ENCODE measurements at places on chromosomes 5 and 9.

GRCh38 chr9:81372628-81373191, 316.6 kb downstream of the TLE1 start:
- DNase-seq: no peak

DNA sequence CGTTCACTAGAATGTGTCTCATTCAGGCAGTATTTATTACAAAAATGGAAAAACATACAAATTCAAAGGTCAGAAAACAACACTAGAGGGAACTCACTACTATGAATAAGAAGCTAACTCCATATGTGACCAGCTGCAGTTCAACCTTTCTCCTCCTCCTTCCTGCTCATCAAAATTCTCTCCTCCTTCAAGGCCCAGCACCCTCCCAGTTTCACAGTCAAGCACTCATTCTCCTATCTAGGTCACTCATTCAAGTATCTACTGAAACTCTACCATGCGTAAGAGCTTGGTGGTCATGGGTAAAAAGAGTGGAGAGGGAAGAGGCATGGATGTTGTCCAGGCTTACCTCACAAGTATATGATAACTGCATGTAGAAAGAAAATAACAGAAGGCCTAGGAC, 27.7 kb downstream of the ECPAS start:
- no peak for DNase-seq

DNA sequence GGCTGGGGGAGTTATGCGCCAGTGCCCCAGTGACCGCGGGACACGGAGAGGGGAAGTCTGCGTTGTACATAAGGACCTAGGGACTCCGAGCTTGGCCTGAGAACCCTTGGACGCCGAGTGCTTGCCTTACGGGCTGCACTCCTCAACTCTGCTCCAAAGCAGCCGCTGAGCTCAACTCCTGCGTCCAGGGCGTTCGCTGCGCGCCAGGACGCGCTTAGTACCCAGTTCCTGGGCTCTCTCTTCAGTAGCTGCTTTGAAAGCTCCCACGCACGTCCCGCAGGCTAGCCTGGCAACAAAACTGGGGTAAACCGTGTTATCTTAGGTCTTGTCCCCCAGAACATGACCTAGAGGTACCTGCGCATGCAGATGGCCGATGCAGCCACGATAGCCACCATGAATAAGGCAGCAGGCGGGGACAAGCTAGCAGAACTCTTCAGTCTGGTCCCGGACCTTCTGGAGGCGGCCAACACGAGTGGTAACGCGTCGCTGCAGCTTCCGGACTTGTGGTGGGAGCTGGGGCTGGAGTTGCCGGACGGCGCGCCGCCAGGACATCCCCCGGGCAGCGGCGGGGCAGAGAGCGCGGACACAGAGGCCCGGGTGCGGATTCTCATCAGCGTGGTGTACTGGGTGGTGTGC, at the start of gene RXFP3:
Gene RXFP3, plus strand, starts transcription at position 6 of the 636 bp plus-strand sequence. Its CDS starts 355 bp downstream, at position 361.
- no peak for DNase-seq

GRCh38 chr5:158559643-158560042, 540.1 kb downstream of the EBF1 start:
- DNase-seq: no peak

- DNase-seq: no peak
Observed at GRCh38 chr9:98879963-98880310, 63.8 kb upstream of the COL15A1 start.

GRCh38 chr9:127919253-127919815, 2.5 kb upstream of the ST6GALNAC4 start:
- DNase-seq: no peak

- DNase-seq: no peak
Observed at GRCh38 chr5:33925278-33925677, 10.9 kb upstream of the RXFP3 start.

DNA sequence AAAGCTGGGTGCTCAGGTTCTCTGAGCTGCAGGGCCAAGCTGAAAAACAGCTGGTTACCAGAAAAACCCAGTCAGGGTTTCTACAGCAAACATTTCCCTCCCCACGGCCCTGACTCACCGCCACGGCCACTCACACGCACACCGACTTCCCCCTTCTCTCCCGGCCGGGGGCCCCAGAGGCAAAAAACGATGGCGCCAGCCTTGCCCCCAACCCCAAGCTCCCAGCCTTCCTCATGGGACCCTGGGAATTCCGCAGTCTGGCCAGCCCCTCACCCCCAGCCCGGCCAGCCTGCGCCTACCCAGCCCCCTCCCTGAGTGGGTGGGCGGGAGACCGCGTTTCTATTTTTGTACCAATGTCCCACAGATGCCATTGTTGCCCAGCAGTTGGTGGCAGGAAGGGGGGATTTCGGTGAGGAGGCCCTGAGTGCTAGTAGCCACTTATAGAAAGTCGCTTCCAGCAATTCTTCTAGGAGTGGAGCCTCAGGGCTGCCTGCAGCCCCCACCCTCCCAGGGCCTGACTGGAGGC, 18.4 kb downstream of the ENG start:
- no peak for DNase-seq

DNA sequence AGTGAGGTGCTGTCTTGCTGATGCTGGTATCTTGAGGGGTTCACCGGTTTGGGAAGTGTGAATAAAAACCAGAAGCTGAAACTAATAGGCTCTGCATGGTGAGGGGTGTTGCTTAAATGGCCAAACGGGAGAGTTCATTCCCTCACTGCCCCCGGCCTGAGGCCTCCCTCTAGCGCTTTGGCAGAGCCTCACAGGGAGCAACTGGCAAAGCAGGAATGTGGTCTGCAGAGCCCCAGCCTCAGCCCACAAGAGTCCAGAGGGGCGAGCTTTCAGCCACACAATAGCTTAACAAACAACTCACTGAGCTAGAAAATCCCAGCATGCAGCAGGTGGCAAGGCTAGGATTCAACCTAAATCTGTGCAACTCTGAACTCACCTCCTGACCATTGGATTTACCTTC, 234.8 kb downstream of the MED10 start:
- DNase-seq: no peak

- DNase-seq: no peak
Observed at GRCh38 chr9:128419061-128419925, 1.4 kb upstream of the CERCAM start.

DNA sequence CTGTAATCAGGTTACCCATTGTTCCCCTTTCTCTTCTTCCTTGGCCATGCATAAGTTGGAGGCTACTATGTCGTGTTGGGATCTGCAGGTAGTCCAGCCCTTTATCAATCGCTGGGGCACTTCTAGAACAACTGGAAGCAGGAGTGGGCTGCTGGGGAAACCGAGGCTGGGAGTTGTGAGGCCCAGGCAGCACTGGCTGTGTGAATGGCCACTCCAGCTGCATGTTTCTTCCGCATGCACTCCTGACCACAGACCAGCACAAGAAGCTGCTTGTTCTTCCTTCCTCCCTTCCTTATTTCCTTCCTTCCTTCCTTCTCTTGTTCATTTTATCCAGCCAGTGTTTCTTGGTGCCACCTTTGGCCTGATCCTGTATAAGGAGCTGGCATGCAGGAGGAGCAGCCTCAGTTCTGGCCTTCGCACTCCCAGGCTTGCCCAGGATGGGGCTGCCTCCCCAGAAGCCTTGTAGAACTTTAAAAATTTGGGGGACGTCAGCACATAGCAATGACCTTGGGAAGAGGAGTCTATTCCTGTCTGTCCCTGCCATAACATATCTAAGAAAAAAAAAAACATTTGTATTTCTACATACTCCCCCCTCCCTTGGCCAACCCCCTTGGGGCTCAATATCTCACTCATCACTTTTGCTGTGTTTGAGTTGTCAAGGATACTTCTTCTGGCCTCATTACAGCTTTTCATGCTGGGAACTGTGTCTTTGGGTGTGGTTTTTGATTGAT, 20.8 kb upstream of the CXCL14 start:
- no peak for DNase-seq

- no peak for DNase-seq
Observed at GRCh38 chr9:70880535-70880934, 240.9 kb downstream of the TRPM3 start.

- DNase-seq: no peak
Observed at GRCh38 chr5:159877894-159878448, 38.3 kb upstream of the ADRA1B start.

- no peak for DNase-seq
Observed at GRCh38 chr5:22431406-22431805, 421.7 kb downstream of the CDH12 start.
